Neural crest cell (in vitro differentiated cells): ENCODE measurements at places on chromosomes 7 and 10.

GRCh38 chr7:73851410-73852338, 9.3 kb upstream of the TMEM270 start:
- DNase-seq = no peak

GRCh38 chr7:135193615-135194081, 17.7 kb downstream of the WDR91 start:
- no peak for DNase-seq

DNA sequence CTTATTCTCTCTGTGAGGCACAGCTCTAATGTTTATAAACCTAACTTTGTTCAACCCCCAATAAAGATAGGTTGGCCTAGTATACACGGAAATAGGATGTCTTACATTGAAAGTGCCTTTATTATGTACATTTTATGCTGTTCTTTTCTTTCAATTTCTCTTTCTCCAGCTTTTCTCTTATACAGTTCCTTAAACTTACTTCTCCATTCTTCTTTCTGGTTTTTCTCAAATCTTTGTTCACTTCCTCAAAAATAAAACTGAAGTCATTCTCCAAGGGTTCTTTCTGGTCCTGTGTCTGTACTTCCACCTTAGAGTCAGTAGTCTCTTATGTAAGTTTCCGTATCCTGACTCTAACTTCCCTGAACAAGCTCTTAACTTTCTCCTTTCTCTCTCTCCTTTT, 29.2 kb upstream of the NAMPT start:
- DNase-seq = no peak

DNA sequence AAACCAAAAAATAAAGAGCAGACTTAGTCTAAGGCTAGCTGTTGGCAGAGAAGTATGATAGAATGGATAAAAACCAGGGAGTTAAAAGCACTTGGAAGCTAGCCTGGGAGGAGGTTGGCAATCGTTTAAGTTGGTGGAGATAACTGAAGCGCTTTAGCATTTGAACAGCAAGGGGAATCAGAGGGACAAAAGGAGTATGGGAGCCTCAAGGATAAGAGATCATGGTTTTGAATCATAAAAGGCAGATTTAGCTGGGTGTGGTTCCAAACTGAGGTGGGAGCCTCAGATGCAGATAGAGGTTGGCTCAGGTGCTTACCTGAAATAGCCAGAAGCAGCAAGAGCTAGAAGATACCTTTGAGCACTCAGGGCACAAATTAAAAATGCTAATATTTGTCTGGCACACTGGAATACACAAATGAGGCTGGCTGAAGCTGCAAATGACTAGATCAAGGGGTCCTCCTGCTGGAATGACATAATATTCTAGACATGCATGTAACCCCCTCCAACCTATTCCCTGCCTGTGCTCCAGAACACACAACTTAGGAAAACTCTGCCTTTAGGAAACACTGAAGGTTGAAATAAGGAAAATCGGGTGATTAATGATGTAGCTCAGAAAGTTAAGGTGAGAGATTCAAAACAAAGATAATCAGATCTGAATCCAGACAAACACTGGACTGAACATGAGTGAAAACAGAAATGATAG, 372.3 kb upstream of the LRRN3 start:
- no peak for DNase-seq

DNA sequence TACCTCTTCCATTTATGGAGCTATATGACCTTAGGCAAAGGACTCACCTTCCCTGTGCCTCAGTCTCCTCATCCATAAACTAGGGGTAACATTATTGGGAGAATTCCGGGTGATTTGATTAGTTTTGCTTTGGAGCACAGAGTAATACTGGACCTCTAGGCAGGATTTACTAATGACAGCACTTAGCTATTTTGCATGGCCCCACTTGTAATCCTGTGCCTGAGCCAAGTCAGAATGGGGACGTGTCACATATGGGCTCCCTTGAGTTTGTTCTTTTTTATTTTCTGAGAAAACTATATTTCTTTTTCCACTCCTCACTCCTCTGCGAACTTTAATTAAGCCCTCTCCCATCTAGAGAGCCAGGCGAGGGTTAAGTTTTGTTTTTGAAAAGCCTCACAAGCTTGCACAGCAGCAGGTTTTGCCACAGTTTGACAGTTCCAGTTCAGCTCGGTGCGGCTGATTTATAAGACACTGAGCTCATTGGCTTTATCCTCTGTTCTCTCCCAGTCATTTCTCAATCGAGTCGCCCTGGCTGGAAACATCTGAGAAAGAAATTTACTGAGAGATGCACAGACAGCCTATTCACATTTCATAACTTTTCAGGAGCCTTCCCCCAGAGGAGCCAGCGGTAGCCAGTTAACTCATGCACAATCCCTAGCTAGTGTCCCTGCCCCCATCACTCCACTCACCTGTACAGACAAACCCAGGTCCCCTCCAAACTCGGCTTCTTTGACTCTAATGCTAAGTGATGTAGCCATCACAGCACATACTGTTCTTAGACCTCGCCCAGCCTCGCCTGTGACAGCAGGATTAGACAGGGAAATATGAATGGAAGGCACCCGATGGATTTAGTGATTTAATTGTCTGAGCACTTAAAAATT, 441.9 kb upstream of the NPVF start:
- no peak for DNase-seq

DNA sequence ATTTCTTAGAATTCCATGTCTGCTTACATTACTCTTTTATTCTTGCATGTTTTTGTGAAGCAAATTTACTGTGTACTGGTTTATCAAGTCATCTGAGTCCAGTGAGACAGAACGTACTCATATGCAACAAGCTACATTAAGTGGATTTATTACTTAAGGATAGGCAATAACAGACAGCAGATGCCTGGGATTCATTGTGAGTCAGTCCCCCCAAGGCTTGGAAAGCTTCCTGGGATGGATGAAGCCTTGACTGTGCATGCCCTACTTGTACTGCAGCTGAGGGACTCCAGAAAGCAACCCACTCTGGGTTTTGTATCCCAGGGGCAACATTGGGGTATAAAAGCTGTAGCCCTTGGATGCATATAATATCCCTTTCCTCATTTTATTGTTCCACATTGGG, 113.4 kb upstream of the RAB18 start:
- no peak for DNase-seq

DNA sequence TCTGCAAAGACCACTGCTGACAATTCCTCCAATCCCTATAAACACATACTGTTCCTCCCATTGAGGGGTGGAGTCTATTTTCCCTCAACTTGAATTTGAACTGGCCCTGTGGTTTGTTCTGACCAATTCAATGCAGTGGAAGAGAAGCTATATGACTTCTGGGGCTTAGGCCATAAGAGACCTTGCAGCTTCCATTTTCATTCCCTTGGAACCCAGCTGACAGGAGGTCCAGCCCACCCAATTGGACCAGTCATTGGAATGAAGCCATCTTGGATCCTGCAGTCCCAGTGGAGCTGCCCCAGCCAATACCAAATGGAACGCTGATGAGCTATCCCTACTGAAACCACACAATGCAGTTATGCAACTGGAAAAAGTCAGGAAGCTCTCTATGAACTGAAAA, 8.9 kb upstream of the TMED4 start:
- no peak for DNase-seq

DNA sequence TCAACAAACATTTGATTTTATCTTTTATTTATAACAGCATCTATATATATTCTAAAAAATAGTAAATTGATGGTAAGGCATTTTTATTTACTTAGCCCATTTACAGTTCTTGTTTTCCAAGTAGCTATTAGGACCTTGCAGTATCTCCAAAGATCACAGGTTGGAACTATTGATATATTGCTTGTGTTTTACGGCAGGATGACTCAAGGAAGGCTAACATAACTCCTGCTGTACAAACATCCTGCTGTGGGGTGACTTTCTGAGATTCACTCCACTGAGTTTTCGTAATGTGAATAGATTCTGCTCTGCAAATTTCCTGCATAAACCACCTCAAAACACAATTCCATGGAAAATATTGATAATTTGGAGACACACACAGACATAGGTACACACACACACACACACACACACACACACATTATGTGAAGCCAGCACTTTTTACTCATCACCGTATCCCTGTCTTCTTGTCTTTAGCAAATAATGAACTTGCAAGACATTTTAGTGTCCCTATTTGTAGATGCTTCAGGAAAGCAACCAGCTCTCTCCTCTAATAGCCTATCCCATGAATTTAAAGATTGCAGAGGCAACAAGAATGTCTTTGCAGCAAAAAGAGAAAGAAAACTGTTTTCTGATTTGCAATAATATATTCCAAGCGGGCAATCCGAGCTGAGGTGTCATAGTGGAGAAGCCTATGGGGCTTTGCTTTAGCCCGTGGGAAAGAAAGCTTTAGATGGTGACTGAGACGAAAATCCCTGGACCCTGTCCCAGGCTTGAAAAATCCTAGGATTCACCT, 722 bp downstream of the AGR2 start:
- DNase-seq = no peak

GRCh38 chr7:123757095-123757494, 8.3 kb upstream of the WASL start:
- no peak for DNase-seq
